DMS 273 treated with DMSO at 0.1 percent for 48 hours (cell line): ENCODE measurements at places on chromosomes 3 and 15.

- no peak for DNase-seq
These were observed 23.0 kb downstream of the HSPBAP1 start for GRCh38 chr3:122770521-122771202.

DNA sequence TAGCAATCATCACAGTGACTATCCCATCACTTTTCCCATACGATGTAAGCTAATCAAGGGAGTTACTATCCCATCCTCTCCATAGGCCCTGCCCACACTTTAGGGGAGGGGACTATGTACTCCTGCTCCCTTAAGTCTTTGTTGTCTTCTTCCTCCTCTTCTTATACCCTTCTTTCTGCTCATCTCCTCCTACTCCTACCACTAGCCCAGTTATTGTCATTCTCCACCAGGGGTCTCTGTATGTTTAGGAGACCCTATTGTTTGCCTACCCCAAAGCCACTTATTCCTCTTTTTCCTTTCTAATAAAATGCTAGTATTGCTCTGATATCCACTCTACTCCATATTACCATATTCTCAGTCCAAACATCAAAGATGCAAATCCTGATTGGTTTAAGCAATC is 27.8 kb downstream of the STAC start:
- no peak for DNase-seq

DNA sequence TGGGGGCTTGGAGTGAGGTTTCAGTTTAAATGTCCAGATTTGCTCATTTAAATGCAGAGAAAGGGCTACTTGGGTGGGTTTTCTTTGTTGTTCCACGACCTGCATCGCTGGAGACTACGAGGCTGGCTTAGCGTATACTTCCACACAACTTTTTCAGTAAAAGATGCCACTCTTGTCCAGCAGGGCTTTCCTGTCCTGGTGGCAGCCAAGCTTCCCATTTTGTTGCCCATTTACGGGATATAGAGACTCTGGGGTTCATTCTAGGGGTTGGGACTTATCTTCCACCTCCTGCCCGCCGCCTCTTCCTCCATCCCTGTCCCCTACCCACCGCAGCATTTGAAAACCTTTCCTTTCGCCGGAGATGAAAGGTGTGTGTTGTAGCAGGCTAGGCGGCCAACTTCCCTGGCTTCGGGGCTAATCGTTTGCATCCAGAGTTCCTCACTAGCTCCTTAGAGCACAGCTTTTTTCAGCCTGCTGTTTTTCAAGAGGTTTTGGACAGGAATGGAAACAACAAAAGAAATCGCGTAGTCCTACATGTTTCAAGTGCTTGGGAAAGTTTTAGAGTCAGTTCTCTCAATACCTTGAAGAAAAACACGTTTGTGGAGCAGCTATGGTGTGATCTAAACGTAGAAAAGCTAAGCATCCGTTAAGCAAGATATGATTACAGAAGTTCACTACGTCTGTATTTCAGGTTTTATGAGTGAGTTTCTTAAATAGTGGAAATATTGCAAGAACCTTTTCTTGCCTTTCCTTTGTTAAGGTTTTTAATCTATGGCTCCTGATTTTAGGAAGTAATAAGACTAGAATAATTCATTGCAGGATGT is 843 bp downstream of the CHRNA5 start:
- no peak for DNase-seq

DNA sequence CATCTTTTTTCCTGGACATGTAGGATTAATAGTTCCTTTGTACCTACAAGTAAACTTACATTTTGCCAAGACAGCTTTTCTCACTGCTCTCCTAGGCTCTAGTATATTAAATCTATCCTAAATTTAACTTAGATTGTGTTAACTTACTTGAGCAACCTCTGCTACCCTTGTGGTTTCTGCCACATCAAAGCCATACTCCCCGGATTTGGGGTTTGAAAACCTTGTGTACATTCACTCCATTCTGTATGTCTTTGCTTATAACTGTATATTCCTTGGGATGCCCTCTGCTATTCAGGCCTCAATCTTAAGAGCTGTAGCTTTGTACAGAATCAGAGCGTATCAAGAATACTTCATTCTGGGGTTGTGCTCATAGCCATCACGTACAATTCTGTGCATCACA is 60.4 kb downstream of the ARIH1 start:
- no peak for DNase-seq

GRCh38 chr3:195539479-195539878 is 3.6 kb downstream of the PPP1R2 start:
- DNase-seq = no peak

DNA sequence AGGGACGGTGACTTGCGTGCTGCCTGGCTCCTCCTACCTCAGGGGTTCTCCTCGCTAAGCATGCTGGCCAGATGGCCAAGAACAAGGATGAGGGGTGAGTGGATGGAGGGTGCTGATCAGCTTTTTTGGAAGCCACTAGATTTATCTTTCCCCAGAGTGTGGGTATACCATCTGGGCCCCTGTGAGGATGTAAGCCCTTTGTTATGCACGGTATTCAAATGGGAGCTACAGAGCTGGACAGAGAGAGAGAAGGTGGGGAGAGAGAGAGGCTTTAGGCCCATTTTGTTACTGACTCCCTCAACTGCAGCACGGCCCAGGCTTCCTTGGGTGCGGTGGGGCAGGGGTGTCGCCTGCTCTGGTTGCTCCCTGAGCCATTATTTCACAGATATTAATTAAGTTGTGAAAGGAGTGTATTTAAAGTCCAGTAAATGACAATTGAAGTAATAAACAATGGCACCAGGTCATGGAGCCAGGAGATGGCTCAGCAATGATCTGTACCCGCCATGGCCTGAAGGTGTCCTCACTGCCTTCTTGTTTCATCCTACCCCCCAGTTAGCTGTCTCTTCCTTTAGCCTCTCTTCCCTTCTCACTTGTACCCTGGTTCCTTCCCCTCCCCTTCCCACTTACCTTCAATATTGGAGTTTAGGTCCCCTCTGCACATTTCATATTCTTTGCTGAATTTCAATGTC is 158.0 kb downstream of the CLSTN2 start:
- peak; percentile 44 for DNase-seq

GRCh38 chr3:126352476-126353454 is 4.4 kb downstream of the KLF15 start:
- DNase-seq = no peak

DNA sequence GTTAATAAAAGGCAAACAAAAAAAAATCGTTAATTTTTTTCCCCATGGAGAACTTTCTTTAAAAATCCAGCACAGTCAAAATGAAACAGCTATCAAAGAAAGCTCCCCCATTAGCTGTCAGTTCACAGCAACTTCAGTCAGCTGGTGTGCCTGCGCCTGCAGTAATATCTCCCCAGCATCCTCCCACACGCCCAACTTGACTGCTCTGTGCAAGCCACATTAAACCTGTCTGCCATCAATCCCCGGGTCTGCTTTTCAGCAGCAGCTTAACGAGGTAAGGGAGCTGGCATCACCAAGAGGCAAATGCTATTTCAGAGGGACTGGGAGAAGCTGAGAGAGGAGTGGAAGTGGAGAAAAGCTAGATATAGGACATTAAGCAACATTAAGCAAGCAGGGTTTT is 337.5 kb downstream of the GAP43 start:
- peak; percentile 12 for DNase-seq

GRCh38 chr3:103136621-103137020 is 701.8 kb downstream of the ZPLD1 start:
- no peak for DNase-seq

DNA sequence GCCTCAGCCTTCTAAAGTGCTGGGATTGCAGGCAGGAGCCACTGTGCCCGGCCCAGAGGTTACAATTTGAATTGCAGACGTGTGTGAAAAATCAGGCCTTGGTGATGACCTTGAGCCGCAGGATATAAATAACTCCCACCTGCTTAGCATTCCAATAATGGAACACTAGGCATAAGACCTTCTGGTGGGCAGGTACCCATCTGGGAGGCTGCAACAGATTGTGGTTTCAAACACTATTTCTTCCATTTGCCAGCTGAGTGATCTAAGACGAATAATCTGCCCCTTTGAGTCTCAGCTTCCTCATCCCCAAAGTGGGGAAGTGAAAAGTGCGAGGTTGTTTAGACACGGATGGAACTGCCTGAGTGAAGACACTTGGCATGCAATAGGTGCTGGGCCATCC is 47.7 kb upstream of the HERC1 start:
- no peak for DNase-seq

DNA sequence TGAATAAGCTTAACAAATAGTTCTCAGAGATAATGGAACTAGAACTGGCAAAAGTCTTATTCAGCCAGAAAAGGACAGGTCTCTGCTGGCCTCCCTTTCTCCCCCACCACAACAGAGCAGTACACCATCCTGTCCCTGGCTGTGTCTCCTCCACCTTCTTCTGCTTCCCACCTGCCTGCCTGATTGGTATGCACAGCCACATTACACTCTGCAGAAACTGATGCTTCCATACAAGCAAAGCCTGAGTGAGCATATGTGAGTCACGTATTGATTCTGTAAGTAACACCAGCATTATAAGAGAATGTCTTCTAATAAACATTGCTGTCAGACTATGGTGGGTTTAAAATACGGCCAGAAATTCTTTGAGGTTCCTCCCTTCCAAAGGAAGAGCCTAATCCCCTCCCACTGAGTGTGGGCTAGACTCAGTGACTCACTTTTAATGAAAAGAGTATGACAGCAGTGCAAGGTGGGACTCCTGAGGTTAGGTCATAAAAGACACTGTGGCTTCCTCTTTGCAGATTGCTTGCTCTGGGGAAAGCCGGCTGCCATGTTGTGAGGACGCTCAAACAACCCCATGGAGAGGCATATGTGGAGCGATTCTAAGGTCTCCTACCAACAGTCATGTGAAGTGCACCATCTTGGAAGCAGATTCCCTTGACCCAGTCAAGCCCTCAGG is 44.4 kb downstream of the ANXA2 start:
- DNase-seq = no peak

DNA sequence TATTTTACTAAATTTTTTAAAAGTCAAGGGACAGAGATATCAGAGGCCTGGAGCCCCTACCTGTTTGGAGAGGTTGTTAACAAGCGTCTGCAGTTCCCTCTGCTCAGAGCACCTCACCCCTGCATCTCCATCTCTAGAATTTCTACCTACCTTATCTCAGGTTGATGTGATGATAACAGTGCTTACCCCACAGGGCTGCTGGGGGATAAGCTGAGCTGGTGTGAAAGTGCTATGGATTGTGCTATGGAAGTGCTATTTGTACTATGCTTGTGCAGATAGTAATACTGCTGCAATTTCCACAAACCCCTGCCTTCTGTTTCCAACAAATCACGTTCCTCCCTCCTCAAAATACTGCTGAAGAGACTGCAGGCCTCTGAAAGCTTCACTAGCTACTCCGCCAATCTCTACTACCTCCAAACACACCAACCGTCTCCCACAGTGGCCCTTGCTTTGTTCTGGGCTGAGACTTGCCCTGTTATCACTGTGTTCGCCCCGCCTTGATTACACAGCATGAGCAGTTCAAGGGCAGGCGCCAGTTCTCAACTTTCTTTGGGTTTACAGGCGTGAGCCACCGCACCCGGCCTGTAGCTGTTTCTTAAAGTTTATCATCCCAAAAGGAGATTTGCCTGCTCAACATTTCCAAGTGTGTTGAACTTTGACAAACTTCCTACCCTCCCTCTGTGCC is 28.4 kb upstream of the PARL start:
- DNase-seq = no peak

- DNase-seq = no peak
These were observed 21.3 kb downstream of the MLH1 start for GRCh38 chr3:37014620-37015019.
